ENCODE measurements at places on chromosomes 5 and 9.

DNA sequence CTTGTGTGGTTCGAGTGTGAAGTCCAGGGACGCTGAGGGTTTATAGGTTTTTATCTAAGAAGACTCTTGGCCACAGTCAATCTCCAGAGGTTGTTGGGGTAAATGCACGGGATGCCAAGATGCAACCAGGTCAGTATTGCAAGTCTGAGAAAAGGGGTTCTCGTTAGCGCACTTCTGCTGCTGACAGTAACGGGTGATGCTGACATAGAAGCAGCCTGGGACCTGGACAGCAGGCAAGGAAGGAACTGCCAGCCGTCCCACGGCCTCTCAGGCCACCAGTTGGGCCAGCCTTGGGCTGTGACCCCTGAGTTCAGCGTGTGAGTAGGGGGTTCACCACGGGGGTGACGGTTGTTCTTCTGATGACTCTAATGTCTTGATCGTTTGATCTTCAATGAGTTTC, 39.0 kb downstream of the TENT4A start:
- no peak for DNase-seq

DNA sequence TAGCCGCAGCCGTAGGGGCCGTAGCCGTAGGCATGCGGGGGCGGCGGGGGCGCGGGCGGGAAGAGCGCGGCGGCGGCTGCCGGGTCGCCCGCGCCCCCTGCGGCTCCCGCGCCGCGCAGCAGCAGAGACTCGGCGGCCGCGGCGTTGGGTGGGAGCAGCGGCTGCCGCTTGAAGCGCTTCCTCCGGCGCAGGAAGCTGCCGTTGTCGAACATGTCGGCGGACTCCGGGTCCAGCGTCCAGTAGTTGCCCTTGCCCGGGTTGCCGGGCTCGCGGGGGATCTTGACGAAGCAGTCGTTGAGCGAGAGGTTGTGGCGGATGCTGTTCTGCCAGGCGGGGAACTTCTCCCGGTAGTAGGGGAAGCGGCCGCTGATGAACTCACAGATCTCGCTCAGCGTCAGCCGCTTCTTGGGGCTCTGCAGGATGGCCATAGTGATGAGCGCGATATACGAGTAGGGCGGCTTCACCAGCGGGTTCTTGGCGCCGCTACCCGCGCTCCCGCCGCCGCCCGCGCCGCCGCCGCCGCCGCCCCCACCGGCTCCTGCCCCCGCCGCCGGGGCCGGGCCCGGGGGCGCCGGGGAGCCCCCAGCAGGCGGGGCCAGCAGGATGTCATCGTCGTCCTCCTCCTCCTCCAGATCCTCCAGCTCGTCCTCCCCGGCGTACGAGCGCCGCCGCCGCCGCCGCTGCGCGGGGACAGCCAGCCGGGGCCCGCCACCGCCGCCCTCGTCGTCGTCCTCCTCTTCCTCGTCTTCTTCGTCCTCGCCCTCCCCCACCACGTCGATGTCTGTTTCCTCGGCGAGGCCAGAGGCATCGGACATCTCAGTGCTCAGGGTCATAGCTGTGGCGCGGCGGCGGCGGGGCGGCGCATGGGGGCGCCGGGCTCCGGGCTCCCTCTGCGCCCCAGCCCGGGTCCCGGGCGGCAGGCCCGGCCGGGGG, 781 bp downstream of the FOXD1 start:
- no peak for DNase-seq

DNA sequence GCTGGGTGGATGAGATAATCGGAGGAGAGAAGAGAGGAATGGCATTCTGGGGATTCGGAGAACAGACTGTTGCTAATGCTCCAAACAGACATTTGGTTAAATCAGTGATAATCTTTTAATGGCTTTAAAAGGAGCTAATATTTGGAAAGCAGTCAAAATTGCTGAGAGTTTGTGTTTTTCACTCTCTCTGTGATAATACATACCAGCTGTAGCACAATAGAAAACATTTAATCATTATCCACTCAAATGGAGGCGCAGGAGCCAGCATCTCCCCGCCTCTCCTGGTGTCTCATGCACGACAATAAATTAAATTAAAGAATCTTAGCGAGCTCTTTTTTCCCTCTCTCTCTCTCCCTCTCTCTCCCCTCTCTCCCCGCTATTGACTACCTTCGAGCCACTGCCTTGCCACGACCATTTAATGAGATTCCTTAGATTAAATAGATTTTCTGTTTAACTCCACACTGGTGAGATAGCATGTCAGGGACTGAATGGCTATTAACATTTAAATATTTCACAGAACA, 268.6 kb upstream of the MVB12B start:
- no peak for DNase-seq

DNA sequence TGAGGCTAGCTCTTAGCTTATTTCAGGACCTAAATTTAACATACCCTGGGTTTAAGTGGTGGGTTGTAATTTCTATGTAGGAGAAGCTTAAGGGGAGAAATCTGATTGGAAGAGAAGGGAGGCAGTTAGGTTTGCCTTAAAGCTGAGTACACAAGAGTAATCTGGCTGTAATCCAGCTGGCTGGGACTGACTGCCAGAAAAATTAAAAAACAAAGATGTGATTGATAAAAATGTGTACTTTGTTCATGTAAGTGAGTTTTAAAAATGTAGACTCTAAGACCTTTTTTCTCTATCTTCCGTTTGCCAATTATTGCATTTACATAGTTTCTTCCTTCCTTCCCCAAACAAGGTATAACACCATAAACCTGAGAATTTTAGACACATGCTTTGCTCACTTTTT, 17.5 kb upstream of the MSMP start:
- no peak for DNase-seq

DNA sequence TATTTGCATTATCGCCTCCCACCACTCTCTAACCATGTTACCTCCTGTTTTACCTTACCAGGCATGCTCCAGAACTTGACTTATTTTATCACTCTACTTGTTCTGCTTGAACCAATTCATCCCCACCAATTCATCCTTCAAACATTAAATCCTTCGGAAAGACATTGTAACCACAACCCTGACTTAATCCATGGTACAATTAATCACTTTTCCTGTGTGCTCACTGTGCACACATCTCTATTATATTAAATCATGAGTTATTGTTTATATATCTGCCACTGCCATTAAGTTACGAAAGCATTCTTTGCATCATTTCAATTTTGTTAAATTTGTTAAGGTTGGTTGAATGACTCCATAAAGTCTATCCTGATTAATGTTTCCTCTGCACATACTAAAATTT, 7.4 kb upstream of the C5orf46 start:
- DNase-seq, result no peak

- DNase-seq, result no peak
Measured at GRCh38 chr5:62001640-62002039, 304.4 kb upstream of the KIF2A start.

DNA sequence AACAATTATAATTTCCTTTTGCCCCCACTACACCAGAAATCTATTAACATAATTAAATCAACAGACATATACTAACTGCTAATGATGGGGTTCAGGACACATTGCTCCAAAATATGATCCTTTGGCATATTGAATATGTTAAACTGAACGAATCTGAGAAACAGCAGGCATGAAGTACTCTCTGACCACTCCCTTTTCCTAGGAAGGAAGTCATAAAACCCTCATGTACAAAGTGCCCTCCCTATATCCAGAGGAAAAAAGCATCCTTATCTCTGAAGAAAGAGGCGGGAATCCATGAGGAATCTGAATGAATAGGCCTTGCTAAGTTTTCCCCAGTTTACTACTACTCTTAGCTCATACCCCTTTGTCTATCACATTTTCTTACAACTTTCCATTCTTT, 67.9 kb downstream of the ADAMTS6 start:
- no peak for DNase-seq

- no peak for DNase-seq
Measured at GRCh38 chr9:96344458-96345180, 38.9 kb downstream of the SLC35D2 start.

DNA sequence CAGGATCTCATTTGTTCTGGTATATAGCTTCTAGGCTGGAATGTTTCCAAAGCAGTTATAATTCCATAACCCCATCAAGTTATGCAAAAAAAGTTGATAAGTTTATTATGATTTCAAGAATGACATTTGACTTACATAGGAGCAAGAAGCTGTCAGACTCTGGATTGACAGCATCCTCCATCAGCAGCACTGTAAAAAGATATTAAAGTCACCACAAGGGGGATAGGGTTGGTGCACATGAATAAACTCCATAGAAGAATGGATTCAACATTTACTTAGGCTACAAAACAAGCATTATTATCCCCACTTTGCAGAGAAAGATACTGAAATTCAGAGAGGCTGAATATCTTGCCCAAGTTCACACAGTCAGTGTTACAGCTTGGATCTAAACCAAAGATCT, 208.9 kb upstream of the SLC30A5 start:
- DNase-seq, result no peak

DNA sequence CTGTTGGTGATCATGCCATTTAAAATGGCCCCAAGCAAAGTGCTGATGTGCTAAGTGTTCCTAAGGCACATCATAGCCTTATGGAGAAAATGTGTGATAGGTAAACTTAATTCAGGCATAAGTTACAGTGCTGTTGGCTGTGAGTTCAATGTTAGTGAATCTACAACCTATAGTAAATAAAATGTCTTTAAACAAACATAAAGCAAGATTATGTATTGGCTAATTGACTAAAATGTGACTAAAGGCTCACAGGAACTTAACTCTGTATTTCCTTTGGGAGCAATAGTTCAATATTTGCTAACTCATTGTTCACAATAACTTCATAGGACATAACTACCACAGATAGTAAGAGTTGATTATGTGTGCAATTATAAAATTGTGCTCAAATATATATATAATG, 49.4 kb upstream of the LRRC19 start:
- no peak for DNase-seq

DNA sequence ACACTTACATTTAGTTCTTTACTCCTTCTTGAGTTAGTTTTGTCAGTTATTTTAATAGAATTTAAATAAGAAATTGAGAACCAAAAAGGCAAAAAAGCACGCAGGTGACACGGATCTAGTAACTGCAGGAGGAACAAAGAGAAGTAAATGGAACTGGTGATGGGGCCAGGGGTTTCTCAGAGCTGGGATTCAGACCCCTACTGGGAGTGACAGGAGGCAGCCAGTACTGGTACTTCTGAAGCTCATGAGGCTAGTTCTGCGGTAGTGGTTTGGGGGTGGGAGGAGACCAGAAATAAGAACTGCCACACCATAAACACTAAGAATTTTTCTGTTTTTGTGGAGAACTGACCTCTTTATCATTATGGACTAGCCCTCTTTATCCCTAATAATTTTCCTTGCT, 48.2 kb downstream of the OXCT1 start:
- no peak for DNase-seq

DNA sequence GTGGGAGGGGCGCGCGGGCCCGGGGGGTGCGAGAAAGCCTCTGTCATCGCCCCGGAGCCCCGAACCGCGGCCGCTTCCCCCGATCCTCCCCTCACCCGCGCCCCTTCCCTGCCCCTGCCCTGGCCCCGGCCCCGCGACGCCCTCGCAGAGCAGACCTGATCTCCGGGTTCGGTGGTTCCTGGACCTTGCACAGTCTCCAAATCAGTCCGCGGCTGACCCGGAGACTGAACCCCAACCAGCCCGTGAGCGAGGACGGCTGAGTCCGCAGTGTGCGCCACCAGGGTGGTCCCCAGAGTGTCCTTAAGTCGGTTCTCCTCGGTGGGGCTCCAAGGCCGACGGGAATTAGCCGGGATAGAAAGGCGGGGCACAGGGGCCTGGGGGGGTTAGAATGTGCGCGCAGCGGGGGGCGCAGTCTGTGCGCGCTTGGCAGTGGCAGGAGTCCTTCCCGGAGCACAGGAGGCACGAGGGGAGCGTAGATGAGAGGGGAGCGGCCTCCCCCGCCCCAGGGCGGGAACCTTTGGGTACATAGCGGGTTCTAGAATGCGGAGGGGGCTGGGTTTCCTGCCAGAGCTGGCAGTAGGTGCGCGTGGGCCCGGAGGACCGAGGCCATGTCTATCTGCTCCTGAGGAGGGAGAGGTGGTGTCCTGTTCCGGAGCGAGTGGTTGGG, 779 bp downstream of the PKN3 start:
- DNase-seq, result no peak

DNA sequence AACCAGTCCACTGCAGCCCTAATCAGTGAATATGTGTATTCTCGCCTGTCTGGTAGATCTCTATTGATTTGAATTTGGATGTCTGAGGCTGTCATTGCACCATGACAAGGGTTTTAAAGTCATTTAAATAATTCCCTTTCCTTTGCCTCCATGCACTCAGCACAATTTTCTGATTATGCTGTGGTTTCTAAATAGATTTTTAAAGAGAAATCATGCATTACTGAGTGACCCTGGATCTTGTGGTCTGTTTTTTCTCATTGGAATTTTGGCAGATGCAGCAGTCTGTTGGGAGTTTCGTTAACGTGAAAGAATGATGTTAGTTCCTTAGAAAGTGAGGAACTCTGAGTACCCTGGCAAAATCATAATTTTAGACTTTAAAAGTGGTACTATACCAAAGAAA, 396.0 kb downstream of the LRRC70 start:
- DNase-seq, result no peak

- DNase-seq, result no peak
Measured at GRCh38 chr5:7036192-7036835, 323.1 kb downstream of the TENT4A start.

DNA sequence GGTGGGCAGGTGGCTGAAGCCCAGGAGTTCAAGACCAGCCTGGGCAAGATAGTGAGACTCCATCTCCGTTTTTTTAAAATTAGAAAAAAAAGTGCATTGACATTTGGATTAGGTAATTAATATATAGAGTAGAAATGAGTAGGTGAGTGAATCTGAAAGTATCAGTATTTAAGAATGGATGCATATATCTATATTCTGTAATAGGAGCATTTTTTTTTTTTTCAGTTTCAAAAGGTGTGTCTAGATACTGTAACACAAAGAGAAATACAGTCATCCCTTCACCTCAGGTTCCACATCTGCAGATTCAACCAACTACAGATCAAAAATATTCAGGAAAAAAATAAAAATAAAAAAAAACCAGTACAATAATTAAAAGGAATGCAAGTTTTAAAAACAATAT, 50.8 kb downstream of the RBM27 start:
- no peak for DNase-seq

GRCh38 chr5:138212828-138213160, 329 bp downstream of the CDC23 start:
- no peak for DNase-seq

Data from activated CD4-positive, alpha-beta T cell treated with anti-CD3 and anti-CD28 coated beads, Interleukin-2, amount 50 U/mL, for 24 hours (primary cell).